CD4-positive, CD25-positive, alpha-beta regulatory T cell (primary cell): ENCODE measurements at places on chromosomes 5 and 9. TPM values are rescaled to one million over a fixed set of nuclear protein-coding genes. Genes with fewer than 3 reads are reported as not detected.
A peak's percentile ranks its signal among the peaks of the same experiment; 100 is the strongest.

Gene SPINK6
- not detected for polyA plus RNA-seq

Gene KIF4B
- polyA plus RNA-seq = not detected

Gene CDH12
- not detected for polyA plus RNA-seq

Gene PCA3
- not detected for polyA plus RNA-seq

Gene TEX48
- not detected for polyA plus RNA-seq

DNA sequence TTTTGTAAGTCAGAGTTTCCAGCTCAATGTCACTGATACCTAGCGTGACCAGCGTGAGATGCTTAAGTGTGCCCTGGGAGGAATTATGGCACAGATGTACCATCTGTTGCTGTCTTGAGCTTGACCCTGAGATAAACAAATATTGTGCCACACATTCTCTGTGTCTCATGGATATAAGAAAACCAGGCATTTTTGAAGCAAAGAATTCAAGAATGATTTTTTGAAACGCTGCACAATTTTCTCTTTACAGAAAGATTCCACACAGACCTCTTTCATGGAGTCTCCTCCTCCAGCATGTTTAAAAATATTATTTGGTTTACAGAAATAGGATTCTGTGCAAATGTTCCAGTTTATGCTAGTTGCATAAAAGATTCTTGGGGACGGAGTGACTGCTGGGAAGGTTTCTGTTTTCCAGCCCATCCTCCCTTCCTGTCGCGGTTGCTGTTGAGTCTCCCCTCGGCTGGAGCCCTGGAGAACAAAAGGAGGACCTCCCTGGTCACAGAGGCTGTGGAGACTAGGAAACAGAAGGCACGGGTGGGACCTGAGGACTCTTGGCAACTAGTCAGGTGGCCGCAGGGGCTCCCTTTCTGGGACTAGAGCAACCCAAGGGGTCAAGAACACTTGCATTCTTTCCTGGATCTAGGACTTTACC lies 120.8 kb downstream of the RASGRF2 start:
- no peak for DNase-seq
- H3K27ac ChIP-seq = no peak overlapping the region
- H3K4me1 ChIP-seq = no peaks in the 10 kb centered on the region
- peaks cover 27% of the 10 kb centered on the region for H3K36me3 ChIP-seq

GRCh38 chr9:82412586-82413305 lies 424.2 kb downstream of the SPATA31D1 start:
- no peak overlapping the region for H3K27ac ChIP-seq
- no peaks in the 10 kb centered on the region for H3K27me3 ChIP-seq
- no peaks in the 10 kb centered on the region for H3K36me3 ChIP-seq
- no peak overlapping the region for H3K4me3 ChIP-seq
- no peak for DNase-seq
- no peaks in the 10 kb centered on the region for H3K4me1 ChIP-seq

DNA sequence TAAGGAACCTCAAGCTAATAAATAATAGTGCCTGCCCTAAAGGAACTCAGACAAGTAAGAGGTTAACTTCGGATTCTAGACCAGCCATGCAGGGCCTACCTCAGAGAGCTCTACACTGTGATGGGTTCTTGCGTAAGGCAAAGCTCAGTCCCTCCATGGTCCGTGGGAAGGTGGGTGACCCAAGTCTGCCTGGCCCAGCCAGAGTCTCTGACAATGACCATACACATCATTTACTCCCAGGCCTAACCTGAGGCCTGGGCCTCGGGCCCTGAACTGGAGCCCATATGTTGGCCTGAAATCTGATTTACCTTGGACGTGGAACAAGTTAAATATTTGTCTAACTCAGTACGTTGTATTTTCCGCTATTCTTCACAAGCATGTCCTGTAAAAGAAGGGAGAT lies 55.1 kb downstream of the TMEM174 start:
- no peaks in the 10 kb centered on the region for H3K36me3 ChIP-seq
- peaks cover 3% of the 10 kb centered on the region for H3K4me1 ChIP-seq
- H3K4me3 ChIP-seq = no peak overlapping the region

- H3K4me1 ChIP-seq = no peaks in the 10 kb centered on the region
- no peaks in the 10 kb centered on the region for H3K27me3 ChIP-seq
- no peak overlapping the region for H3K27ac ChIP-seq
- no peak overlapping the region for H3K4me3 ChIP-seq
Observed at GRCh38 chr5:69312459-69313160, 20.0 kb downstream of the CCDC125 start.

- H3K27ac ChIP-seq = no peak overlapping the region
- no peak overlapping the region for H3K4me3 ChIP-seq
- H3K36me3 ChIP-seq = no peaks in the 10 kb centered on the region
- peak; percentile 5 for DNase-seq
Observed at GRCh38 chr5:42767491-42768105, 11.0 kb downstream of the CCDC152 start.

- H3K4me3 ChIP-seq = no peak overlapping the region
- H3K4me1 ChIP-seq = no peaks in the 10 kb centered on the region
- H3K27me3 ChIP-seq = peaks cover 3% of the 10 kb centered on the region
Observed at GRCh38 chr5:74233091-74233490, 407.4 kb downstream of the ENC1 start.

DNA sequence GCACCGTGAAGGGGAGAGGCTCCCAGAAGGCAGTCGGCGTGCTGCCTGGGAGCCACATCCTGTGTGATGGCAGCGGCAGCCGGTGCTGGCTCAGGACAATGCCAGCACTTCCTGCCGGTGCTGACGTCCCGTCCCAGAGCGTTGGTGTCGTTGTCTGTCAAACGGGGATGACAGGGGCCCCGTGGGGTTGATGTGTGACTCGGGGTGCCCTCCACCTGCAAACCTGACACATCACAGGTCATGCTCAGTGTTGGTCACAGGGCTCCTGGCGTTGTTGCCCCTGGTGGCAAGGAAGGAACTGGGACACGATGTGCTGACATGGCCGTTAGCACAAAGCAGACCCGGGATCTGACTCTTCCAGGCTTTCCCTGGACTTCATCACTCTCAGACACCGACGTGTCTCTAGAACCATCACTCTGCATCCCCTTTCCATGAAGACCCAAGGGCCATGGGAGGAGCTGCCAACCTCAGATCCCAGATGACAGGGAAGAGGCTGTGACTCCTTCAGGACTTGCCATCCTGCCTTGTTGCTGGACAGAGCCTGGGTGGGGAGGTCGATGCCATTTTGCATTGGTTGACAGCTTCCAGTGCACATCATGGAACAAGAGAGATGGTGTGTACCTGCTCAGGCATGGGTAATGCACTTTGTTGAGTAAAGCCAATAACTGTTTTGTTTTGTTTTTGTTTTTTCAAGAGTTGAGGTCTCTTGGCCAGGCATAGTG lies 21.5 kb downstream of the PLPP7 start:
- peaks cover 10% of the 10 kb centered on the region for H3K4me1 ChIP-seq
- peak; percentile 83 for DNase-seq
- H3K27ac ChIP-seq = no peak overlapping the region
- no peaks in the 10 kb centered on the region for H3K27me3 ChIP-seq
- H3K36me3 ChIP-seq = no peaks in the 10 kb centered on the region

GRCh38 chr5:135158982-135159381 lies 125.0 kb upstream of the PITX1 start:
- H3K36me3 ChIP-seq = no peaks in the 10 kb centered on the region
- H3K4me3 ChIP-seq = no peak overlapping the region
- DNase-seq = no peak
- peaks cover 4% of the 10 kb centered on the region for H3K27me3 ChIP-seq

GRCh38 chr9:27414220-27414761 lies 109.8 kb upstream of the IFNK start:
- no peaks in the 10 kb centered on the region for H3K4me1 ChIP-seq
- H3K36me3 ChIP-seq = no peaks in the 10 kb centered on the region
- H3K27ac ChIP-seq = no peak overlapping the region
- H3K27me3 ChIP-seq = no peaks in the 10 kb centered on the region
- H3K4me3 ChIP-seq = no peak overlapping the region

GRCh38 chr9:121819428-121820231 lies 168.2 kb downstream of the DAB2IP start:
- no peak for DNase-seq
- H3K36me3 ChIP-seq = no peaks in the 10 kb centered on the region
- no peak overlapping the region for H3K27ac ChIP-seq
- H3K4me1 ChIP-seq = no peaks in the 10 kb centered on the region
- H3K27me3 ChIP-seq = no peaks in the 10 kb centered on the region

DNA sequence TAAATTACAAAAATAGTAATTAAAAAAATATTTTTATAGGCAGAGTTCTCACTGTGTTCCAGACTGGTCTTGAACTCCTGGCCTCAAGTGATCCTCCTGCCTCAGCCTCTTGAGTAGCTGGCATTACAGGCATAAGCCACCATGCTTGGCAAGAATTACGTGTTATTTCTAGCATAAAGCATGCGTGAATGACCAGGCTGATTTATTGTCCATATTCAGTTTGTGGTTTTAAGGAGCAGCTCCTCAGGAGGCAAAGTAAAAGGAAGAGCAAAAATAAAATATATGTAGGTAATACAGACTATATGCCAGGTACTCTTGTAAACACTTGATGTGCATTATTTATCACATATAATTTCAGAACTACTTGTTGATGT lies 7.1 kb upstream of the CD180 start:
- peaks cover 68% of the 10 kb centered on the region for H3K4me1 ChIP-seq
- H3K27me3 ChIP-seq = no peaks in the 10 kb centered on the region
- H3K4me3 ChIP-seq = no peak overlapping the region

DNA sequence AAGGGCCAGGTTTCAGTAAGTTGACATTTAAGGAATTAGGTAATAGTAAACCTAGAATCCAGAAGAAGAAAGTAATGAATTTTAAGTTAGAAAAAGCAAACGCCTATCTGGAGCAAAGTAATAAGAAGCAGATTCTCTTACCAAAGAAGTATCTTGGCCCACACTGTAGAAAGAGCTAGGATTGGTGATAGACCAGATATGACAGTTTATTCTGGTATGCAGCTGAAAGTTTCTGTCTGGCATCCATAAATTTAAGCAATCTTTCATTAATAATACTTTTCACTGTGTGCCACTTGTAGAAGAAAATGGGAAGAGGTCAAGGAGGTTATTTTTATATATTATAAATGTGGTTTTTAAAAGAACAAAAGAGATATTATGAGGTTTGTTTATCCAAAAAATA lies 3.0 kb downstream of the RECK start:
- H3K4me1 ChIP-seq = peaks cover 31% of the 10 kb centered on the region
- no peak overlapping the region for H3K27ac ChIP-seq
- no peaks in the 10 kb centered on the region for H3K36me3 ChIP-seq
- no peak overlapping the region for H3K4me3 ChIP-seq
- H3K27me3 ChIP-seq = no peaks in the 10 kb centered on the region
- no peak for DNase-seq

DNA sequence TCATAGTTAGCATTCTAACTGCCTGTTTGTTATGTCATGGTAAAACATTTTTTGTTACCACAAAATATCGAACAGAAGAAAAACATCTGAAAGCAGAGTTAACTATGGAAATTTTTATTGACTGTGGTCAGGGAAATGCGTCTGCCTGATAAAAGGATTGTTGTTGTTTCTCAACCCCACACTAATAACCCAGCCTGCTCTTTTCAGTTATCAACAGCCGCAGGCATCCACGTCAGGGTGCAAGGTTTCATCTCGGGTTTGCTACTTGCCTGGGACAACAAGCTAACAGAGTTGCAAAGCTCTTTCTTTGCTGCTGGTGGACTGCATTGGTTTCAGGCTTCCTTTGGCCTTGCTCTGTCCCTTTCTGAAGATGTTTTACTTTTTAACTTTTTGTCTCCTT lies 969.2 kb downstream of the CDH18 start:
- H3K27me3 ChIP-seq = no peaks in the 10 kb centered on the region
- no peaks in the 10 kb centered on the region for H3K36me3 ChIP-seq
- no peak for DNase-seq
- H3K27ac ChIP-seq = no peak overlapping the region
- H3K4me3 ChIP-seq = no peak overlapping the region
- H3K4me1 ChIP-seq = no peaks in the 10 kb centered on the region

GRCh38 chr5:52943285-52943684 lies 45.9 kb upstream of the ITGA2 start:
- no peak overlapping the region for H3K27ac ChIP-seq
- H3K4me3 ChIP-seq = no peak overlapping the region
- DNase-seq = no peak
- peaks cover 5% of the 10 kb centered on the region for H3K4me1 ChIP-seq
- H3K27me3 ChIP-seq = peaks cover 13% of the 10 kb centered on the region

DNA sequence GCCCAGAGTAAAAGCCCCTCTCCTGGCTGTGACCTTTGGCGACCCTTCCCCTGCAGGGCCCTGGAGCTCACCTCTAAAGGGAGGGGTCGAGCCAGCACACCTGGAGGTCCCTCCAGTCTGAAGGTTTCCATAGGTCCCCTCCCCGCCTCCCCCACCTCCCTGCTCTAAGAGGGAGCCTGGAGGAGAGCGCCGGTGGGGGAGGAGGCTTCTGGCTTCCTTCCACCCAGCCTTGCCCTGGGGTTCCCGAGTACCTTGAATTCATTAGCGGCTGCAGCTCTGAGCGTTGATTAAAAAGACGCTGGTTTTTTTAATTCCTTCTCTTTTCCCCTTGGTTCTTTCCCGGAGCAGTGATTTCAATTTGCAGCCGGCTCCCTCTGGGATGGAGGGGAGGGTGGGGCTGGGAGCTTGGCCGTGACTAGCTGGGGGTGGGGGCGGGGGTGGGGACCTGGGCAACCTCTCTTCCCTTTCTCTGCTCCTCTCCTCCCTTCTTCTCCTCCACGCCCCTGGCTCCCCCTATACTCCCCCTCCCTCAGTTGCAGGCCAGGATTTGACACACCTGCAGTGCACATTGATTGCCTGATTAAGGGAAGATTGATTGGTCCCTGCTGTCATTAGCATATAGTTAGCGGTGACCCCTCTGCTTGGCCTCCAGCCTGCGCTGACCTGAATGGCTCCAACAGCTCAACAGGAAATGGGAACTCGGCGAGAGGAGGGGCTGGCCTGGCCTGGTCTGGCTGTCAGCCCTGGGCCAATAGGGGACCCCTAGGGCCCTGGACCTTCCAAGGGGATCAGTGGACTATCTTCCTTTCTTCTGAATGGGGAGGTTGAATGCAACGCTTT lies 67.5 kb upstream of the RAPGEF1 start:
- DNase-seq = no peak

DNA sequence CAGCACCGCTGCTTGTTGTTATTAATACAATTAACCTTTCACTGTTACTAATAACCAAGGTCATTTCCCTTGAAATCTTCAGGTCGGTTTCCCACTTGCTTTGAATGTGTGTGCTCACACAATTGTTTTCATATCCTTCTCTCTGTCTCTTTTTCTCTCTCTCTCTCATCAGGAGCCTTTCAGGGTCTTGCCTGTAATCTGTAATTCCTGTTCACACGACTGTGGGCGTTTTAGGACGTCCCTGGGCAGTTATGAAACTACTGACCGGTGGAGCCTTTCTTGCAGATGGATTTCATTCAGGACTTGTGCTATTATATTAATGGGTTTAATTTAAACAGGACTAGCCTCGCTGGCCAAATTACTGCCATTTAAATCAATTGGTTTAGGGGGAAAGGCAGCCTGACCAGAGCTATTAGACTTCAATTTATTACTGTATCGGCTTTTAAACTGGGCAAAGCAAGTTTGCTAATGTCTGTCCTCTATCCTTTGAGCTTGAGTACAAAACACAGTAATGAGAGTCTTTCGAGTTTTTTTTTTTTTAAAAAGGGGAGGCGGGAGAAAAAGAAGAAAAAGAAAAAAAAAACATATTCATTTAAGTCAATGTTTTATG lies 316.0 kb upstream of the TLE4 start:
- no peaks in the 10 kb centered on the region for H3K36me3 ChIP-seq
- no peak for DNase-seq
- H3K4me1 ChIP-seq = no peaks in the 10 kb centered on the region
- H3K27me3 ChIP-seq = no peaks in the 10 kb centered on the region
- no peak overlapping the region for H3K4me3 ChIP-seq
- H3K27ac ChIP-seq = no peak overlapping the region

- peaks cover 9% of the 10 kb centered on the region for H3K4me1 ChIP-seq
- peak; percentile 36 for DNase-seq
- no peaks in the 10 kb centered on the region for H3K27me3 ChIP-seq
- peak overlapping the region; percentile 74 for H3K4me3 ChIP-seq
- H3K27ac ChIP-seq = no peak overlapping the region
Observed at GRCh38 chr9:112348257-112349007, 15.0 kb upstream of the PTBP3 start.
